ENCODE measurements at places on chromosomes 7 and 10.

DNA sequence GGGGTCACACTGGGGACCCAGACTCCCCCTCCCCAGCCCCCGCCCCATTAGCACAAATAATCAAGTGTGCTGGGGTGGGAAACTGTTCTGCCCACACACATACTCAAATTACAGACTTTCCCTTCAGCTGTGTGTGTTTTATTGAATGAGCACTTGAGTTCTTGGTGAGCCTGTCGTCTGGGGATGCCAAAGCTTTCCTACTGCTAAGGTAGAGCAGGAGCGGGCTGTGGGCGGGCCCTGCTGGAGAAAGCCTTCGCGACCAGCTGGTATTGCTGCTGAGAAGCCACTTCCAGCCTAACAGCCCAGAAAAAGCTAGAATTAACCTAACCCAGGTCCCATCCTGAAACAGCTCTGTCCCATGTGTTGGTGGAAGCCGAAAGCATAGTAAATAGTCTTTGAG lies 87.0 kb upstream of the KMT2E start:
- no peak for DNase-seq

DNA sequence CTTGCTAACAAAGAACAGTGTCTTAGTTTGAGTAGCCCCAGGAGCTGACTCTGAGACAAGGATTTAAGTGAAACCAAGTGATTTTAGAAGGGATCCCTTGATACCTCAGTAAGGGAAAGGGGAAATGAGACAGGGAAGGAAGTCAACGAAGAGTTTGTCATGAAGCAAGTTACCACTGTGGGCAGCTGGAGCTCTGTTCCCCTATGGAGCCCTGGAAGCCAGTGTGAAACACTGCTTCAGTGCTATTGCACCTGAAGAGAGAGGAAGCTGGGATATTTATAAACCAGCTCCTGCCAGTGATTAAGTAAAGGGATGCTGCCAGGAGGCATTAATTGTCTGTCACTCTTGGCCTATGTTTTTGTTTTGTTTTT lies 58.9 kb upstream of the WAPL start:
- no peak for DNase-seq

GRCh38 chr7:7104314-7104698 lies 78.0 kb upstream of the C1GALT1 start:
- peak; percentile 5 for DNase-seq

GRCh38 chr10:16519908-16520861 lies 1.5 kb downstream of the C1QL3 start:
- DNase-seq = no peak

DNA sequence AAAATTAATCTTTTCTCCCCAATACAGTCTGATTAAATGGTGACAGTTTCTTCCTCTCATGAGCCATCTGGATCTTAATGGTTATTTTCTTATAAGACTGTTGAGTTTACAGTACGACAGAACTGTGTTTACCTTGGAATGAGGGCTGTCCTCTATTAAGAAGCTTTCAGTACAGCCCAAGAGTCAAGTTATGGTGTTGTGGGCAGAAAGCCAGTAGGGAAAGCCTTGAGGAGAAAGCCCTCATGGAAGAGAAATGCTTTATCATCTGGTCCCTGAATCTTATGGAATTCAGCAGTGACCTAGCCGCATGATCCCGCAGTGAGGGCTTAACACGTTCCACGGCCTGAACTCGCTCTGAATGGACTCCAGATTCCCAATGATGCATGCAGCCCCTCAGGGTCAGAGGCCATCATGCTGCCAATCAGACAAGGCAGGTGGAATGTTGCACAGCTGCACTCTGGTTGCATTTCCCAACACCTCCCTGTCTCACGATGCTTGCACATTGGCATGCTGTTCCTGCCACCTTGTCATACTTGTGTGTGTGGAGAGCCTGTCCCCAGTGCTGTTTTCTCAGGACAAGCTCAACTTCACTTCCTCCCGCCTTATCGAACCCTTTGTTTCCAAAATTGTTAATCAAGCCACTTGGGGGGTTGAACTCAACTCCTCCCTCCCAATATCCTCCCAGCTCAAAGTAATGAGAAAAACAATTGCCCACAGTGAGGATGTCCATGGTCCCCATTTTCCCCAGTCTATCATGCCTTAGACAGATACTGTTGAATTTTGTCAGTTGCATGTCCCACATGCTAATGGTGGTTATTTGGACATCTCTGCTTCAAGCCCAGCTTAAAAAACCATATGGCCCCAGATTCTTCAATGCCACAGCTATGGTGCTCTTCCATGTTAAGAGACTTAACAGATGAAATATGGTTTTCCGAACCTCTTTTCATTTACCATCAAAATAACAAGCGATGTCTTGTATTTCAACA lies 211.1 kb upstream of the TCF7L2 start:
- DNase-seq = no peak

GRCh38 chr7:100895956-100896731 lies 456 bp upstream of the ACHE start:
- DNase-seq = no peak

DNA sequence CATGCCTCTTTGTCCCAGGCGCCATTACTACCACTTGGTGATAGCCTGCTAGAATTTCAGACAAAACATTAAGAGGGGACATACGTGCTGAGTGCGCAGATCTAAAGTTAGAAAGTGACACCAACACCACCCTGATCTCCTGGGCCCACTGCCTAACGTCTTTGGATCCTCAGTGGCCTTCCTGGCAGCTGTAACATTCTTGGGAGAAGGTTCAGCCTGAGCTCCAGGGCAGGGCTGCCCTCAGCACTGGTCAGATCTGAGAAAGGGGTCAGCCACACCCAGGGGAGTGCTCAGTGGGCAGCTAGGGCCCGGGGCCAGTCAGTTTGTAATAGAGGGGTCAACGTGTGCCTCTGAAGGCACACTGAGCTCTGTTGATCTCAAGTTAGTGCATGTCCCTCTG lies 48.4 kb downstream of the ZCCHC24 start:
- no peak for DNase-seq

GRCh38 chr7:107564553-107565298 lies 955 bp downstream of the DUS4L start:
- DNase-seq = peak; percentile 18

DNA sequence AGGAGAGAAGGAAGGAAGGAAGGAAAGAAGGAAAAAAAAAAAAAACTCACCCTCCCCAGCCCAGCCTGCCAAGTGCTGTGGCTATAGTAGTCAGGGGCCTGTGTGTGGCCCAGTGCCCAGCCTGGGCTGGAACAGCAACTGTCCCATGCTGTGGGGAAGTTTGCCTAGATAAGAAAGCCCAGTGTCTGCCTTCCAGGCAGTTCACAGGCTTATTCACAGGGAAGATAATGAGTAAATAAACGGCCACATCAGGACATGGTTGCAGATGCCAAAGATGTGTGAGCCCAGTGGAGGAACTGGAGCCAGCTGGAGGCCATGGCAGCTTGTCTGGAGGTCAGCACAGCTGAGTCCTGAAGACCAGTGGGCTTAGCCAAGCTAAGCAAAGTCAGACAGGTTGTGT lies 132.4 kb upstream of the FOXK1 start:
- DNase-seq = no peak

GRCh38 chr7:157832006-157832405 lies 495.2 kb downstream of the DNAJB6 start:
- no peak for DNase-seq

DNA sequence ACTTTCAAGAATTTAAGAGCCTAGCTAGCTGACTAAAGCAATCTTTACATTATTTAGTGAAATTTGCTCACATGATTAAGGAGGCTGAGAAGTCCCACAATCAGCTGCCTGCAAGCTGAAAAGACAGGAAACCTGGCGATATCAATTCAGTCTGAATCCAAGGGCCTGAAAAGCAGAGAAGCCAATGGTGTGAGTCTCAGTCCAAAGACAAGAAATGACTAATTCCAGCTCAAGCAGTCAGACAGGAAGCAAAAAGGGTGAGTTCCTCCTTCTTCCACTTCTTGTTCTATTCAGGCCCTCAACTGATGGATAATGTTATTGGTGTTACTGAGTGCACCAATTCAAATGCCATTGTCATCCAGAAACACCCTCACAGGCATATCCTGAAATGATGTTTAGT lies 1231.6 kb upstream of the CELF2 start:
- DNase-seq = peak; percentile 78

DNA sequence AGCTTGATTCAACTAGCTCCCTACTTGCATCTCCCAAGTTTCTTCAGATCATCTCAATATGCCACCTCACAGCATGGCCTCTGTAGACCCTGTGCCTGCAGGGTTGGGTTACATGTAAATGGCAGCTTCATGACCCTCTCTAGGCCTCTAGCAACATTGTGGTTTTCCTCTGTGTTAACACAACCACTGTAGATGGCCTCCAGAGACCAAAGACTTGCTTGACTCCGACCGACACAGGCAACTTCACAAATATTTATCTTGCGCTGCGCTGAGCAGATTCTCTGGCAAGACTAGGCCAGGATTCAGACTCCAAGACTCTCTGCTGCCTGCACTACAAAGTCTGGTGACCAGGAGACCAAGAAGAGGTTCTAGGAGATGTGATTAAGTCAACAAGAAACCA lies 75.9 kb downstream of the CNOT4 start:
- DNase-seq = peak; percentile 11

- no peak for DNase-seq
Measured at GRCh38 chr10:114943000-114943399, 5.0 kb downstream of the TRUB1 start.

DNA sequence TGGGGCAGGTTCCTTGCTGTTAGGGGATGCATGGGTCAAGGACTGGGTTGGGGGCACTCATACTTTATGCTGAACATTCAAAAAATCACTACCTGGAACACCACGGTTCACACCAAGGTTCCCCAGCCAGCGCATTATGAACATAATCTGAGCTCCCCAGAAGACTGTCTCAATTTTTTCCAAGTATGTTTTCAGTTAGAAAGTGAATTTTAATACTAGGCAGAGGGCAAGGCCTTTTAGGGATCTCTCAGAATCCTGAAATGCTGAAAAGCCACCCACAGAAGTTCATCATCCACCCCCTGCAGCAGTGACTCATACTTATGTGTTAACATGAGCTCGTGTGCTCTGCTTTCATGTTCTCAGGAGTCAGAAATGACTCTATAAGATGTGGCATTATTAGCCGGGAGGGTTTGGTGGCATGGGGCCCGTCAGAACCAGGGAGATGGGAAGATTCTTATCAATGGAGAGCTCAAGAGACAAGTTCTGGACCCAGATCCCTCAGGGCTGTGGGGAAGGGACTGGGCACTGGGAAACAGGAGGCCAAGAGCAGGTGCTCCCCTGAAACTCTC lies 185.2 kb upstream of the ITGB1 start:
- DNase-seq = peak; percentile 75

DNA sequence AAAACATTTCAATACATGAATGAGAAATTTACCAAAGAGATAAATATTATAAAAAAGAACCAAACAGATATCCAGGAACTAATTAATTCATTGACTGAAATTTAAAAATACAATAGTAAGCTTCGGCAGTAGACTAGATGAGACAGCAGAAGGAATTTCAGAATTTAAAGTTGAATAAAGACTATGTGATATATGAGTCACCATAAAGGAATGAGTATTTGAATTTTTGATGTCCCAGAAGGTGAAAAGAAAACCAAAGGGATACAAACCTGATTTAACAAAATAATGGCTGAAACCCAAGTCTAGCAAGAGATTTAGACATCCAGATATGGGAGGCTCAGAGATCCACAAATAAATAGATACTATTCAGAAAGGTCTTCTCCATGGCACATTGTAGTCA lies 623.9 kb upstream of the FOXK1 start:
- no peak for DNase-seq

GRCh38 chr7:80018941-80019808 lies 115.5 kb upstream of the GNAI1 start:
- DNase-seq = peak; percentile 28

GRCh38 chr7:68038621-68039314 lies 1042.1 kb downstream of the TYW1 start:
- peak; percentile 2 for DNase-seq

GRCh38 chr10:48406204-48406603 lies 99.7 kb downstream of the MAPK8 start:
- peak; percentile 23 for DNase-seq

DNA sequence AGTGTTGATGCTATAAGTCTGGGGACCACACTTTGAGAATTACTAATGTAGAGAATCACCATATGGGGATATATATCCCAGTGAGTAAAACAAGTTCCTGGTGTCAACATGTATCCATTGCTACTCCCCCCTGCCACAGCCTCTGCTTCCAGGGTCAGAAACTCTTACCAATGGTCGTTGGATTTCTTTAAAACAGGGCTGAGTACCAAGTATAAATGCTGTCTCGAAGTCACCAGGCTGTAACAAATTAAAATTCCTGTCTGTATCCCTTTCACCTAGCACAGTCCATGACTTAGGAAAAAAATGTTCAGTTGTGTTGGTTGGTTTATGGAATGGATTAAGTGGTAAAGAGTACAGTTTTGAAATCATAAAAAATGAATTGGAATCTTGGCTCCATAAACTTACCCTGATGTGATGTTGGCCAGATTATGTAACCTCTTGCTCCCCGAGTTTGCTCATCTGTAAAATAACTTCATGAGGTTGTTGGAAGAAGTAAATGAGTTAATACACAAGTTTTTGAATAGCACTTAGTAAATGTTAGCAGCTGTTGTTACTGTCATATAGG lies 364.0 kb upstream of the LRGUK start:
- DNase-seq = no peak

DNA sequence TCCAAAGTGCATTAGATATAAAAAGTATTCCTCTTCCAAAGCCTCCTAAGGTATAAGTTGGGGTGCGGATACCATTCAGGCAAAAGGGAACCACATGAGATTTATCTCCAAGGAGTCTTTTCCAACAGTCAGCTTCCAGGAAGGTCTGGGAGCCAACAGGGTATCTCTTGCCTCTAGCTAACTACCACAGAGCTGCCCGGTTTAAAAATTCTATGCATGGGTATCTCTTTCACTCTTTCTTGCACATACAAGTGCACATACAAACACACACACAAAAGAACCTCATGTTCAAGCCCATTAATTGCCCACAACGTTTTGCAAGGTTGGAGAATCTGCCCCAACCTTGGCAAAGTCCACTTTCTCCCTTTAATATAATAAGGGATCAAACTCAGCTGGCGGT lies 80.7 kb downstream of the CDK6 start:
- DNase-seq = no peak

DNA sequence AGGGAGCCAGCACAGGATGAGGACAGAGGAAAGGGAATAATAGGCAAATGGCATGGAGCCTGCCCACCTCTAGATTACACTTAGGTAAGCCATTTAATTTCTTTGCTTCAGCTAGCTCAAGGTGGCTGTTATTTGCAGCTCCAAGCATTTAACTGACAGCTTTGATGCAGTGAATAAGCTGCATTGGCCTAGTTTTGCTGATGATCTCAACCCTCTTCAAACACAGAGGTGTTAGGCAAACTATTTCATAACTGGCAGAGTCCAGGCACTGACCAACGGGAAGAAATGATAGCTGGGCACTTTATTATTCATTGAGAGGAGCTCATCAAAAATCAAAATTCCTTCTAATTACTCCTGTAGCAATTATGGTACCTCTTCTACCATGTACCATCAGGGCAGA lies 317.4 kb downstream of the BMPER start:
- DNase-seq = no peak
